ACHN (cell line): ENCODE measurements at places on chromosomes 7 and 10.

DNA sequence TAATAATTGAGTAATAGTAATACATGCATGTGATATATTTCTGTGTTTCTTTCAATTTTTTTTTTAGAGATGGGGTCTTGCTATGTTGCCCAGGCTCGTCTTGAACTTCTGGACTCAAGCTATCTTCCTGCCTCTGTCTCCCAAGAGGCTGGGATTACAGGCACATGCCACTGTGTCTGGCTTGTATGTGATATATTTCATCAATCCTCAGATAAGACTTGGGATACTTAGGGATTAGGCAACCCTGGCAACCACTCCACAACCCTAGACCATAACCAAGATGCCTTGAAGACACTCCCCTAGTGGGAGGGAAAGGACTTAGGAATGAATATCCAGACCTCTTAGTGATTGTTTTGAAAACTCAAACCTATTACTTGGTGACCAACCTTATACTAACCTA, 154.8 kb downstream of the CCDC3 start:
- DNase-seq = no peak

DNA sequence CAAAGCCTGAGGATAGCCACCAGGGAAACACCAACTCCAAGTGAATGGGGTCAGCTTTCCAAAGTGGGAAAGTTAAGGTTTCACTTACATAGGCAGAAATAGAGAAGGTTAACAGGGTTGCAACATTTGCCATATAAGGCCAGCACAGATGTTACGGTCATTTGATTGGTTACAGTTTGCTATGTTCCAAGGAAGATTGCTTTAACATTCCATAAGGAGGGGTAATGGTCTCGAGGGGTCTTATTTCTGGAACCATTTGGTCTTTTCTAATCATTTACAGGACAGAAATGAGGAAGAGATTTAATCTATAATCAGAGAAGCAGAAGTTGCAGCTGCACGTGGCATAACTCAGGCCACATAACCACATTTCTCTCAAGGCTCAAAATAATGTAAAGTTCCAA, 679.4 kb upstream of the C7orf33 start:
- DNase-seq = no peak

DNA sequence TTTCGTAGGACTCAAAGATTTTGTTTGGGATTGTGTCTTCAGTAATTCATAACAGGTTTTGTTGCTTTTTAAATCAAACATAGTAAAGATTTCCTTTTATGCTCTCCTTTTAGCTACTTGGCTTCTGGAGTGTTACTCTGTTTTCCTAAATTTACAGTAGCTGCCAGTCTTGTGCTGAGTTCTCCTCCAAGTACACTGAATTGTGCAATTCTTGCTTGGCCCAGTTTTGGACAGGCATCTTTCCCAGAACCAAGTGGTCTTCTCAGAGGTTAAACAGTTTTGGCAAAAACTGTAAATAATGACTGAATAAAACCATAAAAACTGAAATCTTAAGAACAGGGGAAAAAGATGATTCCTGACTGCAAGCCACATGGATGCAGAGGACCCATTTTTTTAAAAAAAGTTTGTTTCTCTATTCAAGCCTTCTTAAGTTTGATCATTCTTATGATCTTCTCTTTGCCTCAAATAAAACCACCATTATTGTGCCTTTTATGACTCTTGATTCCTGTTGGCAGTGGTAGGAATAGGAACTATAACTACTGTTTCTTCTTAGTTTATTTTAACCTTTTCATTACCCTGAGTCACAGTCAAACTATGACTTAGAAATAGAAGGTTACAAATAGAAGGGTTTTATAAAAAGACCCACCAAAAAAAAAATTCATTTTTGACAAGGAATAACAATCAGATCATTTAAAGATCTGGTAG, 88.0 kb downstream of the MDFIC start:
- no peak for DNase-seq

DNA sequence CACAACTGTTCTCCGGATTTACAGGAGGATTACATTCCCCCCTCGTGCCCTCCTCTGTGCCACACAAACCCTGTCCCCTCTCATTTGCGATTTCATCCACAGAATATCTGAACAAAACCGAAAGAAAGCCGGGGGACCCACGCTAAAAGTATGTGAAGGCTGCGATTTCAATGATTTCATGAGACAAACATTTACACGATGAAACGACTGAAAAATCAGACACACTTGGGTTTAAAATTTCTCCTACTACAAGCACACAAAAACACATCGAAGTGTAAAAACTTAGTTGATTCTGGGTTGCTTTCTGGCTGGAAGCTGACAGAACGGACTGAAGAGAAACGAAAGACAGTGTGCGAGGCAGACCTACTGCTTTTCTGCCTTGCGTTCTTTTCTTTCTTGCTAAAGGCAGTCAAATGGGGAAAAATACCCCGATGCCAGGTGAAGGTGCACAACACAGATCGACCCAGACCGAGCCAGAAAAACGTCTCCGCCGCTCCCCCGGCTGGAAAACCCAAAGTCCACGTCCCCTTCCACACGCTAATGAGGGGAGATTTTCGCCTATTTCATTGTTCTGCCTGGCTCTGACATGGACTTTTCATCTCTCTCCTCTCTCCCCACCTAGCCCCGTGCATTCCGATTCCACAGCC, 1.2 kb downstream of the HIPK2 start:
- peak; percentile 72 for DNase-seq

DNA sequence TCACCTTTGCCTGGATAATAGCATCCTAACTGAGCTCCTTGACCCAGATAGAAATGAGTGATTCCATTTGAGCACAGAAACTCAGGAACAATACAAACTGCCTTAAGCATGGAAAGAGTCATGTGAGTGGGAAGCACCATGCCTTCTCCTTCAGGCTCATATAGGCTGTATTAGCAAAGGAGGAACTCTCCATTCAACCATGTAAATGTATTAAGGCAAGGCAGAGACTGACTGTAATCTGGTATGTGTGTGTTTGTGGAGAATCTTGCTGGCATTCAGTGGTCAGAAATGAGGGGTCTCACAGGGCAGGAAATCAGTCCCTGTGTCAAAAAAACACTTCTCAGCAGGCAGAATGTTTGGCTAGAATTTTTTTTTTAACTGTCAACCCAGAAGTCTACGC, 40.2 kb downstream of the COA1 start:
- no peak for DNase-seq

DNA sequence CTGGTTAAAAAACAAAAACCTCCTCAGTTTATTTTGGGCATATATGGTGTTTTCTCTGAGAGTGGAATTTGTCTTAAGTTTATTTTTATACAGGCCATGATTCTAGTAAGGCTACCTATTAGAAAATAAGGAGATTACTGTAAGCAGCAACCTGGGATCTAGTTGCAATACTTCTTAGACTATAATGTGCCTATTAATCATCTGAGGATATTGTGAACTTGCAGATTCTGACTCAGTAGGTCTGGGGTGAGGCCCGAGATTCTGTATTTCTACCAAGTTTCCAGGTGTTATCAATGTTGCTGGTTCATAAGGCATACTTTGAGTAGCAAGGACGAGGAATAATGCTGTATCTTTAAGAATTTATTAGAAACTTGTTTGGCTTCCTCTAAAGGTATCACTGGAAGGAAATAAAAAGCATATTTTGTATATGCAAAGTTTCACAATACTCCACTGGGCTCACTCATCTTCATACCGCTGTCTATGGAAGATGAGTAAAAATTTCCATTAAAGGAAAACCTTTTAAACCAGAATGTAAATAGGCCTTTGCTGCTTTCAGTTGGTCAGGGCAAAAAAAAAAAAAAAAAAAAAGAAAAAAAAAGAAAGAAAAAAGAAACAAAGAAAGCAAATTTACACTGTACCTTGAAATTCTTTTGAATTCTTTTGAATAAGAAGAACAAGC, 105.8 kb downstream of the BMPER start:
- DNase-seq = no peak

GRCh38 chr10:60992636-60993035, 48.7 kb upstream of the RHOBTB1 start:
- no peak for DNase-seq

DNA sequence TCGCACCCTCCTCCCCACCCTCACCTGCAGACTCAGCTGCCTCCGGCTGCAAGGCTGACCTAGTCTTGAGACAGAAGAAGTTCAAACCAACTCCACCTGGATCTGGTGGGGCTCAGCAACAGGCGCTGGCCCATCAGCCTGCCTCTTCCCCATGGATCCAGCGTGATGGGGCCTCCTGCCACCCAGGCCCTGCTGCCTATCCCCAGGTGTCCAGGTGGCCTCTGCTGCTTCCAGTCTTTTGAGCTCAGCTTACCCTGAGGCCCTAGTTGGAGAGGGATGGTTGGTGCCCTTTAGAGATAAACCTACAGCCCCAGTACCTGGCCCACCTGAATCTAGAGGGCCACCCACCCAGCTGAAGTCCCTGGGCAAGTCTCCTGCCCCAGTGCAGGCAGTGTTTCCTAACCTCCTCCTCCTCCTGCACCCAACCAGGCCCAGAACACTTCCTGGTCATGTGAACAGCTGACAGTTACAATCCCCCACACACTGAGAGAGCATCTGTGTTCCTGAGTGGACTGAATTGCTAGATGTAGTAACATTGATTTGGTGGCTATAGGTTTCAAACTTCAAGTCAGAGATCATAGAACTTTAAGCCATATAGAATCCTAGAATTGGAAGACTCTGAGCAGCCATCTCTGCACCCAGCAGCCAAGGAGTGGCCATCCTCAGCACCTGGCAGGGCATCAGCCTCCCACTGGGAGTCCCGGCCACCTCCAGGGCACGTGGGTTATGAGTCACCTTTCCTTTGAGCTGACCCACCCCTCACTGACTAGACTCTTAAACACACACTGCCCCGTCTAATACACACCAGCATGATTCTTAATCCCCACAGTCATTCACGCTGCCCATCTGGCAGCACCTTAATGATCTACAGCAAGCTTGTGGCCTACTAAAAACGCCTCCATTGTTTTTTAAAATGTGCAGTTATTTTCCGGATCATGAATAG, 51.9 kb downstream of the ALOX5 start:
- peak; percentile 73 for DNase-seq

GRCh38 chr7:7212612-7213011, 30.3 kb downstream of the C1GALT1 start:
- DNase-seq = no peak

GRCh38 chr10:112631501-112632400, 184.7 kb downstream of the VTI1A start:
- DNase-seq = no peak

GRCh38 chr7:3836855-3837254, 535.8 kb downstream of the SDK1 start:
- no peak for DNase-seq

DNA sequence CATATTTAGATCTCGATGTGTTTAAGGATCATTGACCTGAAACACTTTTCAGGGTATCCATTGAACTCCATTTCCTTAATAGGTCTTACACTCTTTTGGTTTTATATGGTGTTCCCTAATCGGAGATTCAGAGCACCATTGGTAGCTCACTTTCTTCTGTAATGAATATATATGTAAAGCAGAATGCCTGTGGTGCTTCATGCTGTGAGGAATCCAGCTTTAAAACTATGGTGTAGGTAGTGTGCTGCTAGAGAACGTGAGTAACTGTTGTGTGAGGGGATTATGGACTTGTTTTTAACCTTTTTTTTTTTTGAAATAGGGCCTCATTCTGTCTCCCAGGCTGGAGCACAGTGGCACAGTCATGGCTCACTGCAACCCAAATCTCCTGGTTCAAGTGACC, 376.9 kb upstream of the LRGUK start:
- no peak for DNase-seq

- no peak for DNase-seq
Observed at GRCh38 chr10:86172301-86172700, 194.3 kb downstream of the GRID1 start.

- DNase-seq = no peak
Observed at GRCh38 chr10:36675458-36675880, 449.9 kb upstream of the ANKRD30A start.

GRCh38 chr10:87092861-87093631, 1.6 kb downstream of the GLUD1 start:
- DNase-seq = peak; percentile 52

- peak; percentile 69 for DNase-seq
Observed at GRCh38 chr10:26755443-26755903, 58.0 kb downstream of the PDSS1 start.

DNA sequence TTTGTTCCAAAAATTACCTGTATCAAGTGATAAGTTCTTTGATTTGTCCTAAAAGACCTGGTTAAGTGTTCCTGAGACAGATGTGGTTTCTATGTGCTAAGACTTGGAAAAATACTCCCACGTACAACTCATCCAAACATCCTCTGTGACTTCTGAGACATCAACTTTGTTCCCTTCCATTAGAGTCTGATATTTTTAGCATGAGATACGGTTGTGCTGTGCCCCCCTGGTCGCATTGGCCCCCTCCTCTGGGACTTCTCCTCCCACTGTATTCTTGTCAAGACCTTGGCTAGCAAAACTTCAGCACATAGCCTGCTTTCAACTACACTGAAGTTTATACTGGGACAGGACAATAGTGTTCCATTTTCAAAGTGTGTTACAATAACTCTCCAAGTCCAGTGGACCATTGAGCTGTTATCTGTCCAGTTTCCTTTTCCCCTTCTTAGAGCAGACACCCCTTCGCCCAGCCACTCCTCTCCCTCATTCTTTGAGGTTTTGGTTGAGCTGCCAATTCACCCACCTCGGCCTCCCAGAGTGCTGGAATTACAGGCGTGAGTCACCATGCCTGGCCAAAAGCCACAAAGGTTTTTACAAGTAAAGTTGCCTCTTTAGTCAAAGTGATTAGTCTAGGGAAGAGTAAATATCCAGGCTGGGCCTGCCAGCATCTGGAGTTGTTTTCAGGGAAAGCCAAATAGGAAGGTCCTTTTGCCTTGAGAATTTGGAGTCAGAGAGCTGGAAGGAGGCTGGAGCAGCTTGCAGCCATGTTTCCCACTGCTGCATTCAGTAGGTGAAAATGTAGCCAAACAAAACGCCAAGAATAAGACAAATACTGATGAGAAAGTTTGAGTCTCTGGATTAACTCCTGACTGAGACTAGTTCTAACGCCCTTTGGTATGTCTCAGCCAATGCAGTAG, 17.8 kb upstream of the PDLIM1 start:
- peak; percentile 99 for DNase-seq

DNA sequence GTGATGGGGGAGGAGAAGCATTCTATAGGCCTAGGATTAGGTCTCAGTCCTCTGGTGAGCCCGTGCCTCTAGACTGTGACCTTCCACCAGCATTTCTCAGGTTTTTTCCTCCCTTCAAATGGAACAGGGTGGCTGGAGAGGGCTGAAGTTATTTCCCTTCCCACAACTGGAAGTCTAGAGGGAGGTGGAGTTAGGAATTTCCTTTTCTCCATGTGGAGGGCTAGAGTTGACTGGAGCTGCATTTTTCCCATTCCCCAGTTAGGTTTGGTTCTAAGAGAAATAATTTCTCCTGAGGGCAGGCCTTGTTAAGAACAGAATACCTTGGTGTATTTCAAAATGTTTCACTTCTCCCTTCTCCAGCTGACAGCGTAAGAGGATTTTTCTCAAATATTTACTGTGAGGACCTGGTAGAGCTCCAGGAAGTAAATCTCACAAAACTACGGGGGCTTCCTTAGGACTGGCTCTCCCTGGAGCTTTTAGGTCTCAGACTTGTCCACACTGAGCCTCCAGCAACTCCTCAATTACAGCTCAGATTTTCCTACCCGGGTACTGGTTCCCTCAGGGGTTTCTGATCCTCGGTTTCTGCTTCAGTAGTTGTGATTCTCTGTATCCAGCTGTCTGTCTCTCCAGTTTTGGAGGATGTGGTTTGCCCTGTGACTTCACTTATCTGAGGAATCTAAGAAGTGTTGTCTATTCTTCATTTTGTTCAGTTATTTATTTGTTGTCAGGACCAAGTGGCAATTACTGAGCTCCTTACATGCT, 6.0 kb upstream of the REEP3 start:
- peak; percentile 23 for DNase-seq

GRCh38 chr10:72306215-72306760, 32.6 kb downstream of the DDIT4 start:
- no peak for DNase-seq
